Renal cortical epithelial cell (primary cell): ENCODE measurements at places on chromosomes 13 and 19. TPM values are rescaled to one million over a fixed set of nuclear protein-coding genes. Genes with fewer than 3 reads are reported as not detected.
A peak's percentile ranks its signal among the peaks of the same experiment; 100 is the strongest.

The KDM4B gene
- total RNA-seq = 8.7 and 47.0 TPM in 2 replicates

DNA sequence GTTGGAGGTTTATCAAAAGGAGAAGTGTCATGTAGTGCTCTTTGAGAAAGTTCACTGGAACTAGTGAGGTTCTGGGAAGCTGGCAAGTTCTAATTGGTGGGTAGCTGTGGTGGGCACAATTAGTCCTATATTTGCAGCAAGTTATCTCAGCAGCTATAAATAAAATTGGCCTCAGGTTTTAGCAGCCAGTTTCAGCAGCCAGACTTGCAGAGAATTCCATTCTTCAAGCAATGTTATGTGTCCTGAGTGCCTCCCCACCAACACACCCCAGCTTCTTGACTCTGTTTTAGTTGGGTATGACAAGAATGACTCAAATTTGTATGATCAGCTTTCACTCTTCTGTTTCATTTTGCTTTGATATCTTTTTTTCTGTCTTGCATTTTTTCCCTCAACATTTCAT, 4.7 kb downstream of the IFT88 start:
- no peak for DNase-seq

DNA sequence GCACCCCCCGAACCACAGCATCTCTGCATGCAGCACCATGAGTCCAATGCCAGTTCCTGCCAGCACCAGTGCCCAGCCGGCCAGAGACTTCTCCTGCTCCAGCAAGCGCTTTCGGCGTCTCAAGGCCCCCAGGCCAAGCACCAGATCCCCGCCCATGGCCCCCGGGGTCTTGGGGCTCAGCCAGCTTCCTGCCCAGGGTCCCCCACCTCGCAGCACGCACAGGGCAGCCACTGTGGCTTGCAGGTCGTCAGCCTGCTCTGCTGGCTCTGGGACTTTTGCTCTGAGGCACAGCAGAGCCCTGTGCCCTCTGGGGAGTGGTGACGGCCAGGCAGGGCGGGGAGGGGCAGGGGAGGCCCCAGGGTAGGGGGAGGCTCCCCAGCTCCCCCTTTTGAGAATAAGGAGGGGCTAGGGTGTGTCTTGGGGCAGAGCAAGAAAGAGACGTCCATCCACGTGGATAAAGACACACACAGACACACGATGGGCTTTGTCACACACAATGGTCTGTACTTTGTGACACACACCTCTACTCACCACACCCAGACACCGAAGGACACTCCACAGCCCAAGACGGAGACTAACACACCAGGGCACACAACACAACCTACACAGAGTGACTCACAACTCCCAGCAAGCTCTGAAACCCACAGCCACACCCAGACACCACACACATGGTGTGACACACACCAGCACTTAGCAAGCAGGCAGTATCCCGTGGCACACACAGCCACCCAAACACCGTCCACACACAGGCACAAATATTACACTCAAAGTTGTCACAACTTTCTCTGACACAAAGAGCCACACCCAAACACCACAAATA, at the start of gene KCNN4:
KCNN4 (minus strand) TSS at position 268 of the 820 bp plus-strand sequence; CDS start at position 156, 112 bp downstream.
- peak; percentile 68 for DNase-seq

DNA sequence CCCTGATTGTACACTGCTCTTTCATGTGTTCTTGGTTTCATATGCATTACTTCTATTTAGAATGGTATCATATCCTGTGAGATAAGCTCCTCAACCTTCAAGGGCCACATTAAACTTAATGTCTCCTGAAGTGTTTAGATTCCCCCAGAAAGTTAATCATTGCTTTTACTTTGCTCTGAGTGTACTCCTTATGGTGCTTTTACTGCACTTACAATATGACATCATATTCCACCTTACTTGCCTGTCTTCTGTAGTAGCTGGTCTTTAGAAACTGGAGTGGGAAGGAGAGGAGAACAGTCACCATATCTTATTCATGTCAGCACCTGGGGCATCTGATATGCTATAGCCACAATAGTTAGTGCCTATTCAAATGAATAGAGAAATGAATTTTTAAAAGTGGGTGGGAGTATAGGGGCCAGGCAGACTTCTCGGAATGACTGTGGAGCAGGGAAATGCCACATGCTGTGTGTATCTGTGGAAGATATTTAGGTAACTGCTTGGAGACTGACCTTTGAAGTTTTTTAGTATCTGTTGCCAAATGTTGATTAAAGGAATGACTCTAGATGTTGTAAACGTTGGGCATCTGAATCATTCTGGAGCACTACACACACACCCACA, 40.2 kb downstream of the SLAIN1 start:
- DNase-seq = peak; percentile 17

DNA sequence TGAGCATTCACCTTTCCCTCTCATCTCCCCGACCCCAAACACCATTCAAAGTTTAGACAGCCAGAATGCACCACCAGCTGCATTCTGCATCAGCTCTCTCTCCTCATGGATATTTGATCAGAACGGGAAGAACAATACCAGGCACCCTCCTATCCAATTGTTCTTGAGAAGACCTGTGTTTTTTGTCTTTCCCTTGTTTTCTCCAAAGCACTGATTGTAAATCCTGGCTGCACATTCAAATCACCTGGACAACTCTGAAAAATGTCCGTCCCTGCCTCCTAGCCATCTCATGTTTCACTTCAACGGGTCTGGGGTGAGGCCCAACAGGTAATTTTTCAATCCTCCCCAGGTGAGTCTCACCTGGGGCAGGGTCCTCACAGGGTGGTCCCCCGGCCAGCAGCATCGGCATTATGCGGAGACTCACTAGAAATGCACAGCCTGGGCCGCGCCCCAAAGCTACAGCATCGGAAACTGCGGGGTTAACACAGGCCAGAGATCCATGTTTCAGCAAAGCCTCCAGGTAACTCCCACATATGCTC, 5.5 kb downstream of the IRS2 start:
- no peak for DNase-seq

- DNase-seq = no peak
These were observed 728.9 kb upstream of the ARGLU1 start for GRCh38 chr13:107296804-107297203.

- DNase-seq = no peak
These were observed 158.8 kb downstream of the KDM4B start for GRCh38 chr19:5127717-5128116.

DNA sequence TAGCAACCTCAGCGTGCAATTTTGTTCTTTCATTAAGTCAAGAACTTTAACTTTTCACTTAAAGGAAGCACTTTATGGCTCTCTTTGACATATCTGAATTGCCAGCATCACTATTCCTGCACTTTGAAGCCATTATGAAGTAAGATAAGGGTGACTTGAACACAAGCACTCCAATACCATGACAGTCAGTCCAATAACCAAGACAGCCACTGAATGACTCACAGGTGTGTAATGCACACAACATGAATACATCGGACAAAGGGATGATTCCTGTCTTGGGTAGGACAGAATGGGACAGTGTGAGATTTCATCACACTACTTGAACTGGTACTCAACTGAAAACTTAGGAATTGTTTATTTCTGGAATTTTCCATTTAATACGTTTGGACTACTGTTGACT, 233.7 kb upstream of the IPO5 start:
- no peak for DNase-seq

- DNase-seq = peak; percentile 60
These were observed 13.8 kb downstream of the SH2D3A start for GRCh38 chr19:6753178-6754031.

DNA sequence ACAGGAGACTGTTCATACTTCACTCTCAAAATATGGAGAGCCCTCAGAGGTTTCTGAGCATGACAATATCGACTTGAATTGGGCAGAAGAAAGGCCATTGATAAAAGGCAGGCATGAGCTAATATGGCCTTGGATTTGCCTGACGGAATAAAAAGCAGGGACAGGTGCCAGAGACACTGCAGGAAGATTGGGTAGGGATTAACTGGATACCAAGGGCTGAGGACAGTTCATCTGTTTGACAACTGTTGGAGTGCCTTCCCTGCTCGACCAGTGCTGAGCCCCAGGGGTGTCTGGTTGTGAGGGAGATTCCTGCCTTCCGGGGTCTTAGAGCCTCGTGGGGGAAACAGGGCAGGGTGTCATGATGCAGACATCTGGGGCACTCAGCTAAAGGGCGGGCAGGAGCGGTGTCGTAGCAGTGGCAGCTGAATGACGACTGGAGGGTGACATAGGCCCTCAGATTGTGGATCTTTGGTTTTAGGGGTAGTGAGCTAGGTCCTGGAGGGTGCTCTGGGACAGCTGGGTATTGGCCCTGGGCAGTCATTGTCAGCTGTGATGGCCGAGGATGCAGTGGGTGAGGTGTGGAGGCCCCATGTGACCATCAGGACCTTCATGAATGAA, 12.3 kb downstream of the GATAD2A start:
- no peak for DNase-seq

DNA sequence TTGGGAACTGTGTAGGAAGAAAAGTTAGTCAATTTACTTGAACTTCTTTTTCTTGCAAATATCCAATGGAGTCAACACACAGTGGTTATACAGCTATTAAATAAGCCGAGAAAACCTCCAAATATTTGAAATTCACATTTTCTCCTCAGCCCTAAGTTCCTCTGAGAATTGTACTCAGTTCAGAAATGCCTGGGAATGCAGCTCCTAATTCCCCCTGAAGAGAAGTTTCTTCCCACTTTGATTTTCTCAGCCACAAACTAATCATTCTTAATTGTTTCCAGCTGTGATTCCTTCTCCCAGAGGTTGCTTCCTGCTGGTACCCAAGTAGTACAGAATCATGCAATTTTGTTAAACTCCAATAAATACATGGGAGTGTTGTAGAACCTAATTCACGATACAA, 246.1 kb upstream of the MIR17HG start:
- DNase-seq = no peak

DNA sequence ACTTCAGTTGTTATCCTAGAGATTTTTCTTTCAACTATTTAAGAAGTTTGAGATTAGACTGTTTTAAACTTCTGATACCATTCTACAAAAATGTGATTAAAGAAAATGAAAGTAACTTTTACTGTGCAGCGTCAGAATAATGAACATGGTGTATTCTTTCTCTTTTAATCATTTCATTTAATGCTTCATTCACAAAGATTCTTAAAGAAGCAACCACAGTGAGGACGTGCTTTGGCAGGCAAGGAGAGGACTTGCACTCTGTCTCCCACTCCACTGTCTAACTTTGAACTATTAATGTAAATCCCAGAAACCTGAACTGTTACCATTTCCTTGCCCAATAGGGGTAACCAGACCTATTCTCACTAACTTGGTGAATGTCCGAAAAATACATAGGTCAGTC, 137.0 kb downstream of the KCNRG start:
- no peak for DNase-seq

DNA sequence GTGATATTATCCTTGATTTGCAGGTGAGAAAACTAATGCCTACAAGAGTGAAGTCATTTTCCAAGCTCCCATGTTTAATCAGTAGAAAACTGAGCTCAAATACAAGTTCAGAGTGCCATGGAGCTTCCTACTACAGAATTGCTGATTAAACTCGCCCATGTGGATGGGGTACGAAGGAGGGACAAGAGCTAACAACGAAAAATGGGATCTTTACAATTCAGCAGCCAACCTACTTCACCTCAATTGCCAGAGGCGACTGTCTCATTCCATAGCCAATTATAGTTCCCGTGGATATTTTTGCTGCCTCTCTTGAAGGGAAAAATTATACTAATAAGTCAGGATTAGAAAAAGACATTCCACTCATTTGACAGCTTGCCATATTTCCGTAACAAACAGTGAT, 1155.1 kb downstream of the OLFM4 start:
- DNase-seq = no peak

DNA sequence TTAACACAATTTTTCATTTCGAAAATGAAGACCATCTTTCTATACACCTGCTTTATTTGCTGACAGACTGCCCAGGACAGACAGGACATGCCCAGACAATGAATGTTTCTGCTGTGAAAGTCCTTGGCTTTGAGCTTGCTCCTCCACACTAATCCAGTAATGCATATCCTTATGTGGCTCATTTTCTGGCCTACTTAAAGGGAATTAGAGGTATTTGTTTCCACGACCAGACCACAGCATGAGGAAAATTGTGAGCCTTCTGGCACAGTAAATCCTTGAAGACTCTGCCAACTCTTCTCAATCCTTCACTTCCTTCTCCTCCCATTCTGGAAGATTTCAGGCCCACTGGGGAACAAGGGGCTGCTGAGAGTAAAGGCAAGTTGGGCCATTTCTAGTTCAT, 25.7 kb downstream of the CCDC70 start:
- DNase-seq = no peak

- DNase-seq = no peak
These were observed 88.0 kb downstream of the TBC1D4 start for GRCh38 chr13:75393839-75394520.

The ZNF417 gene
- total RNA-seq = 8.3 and 28.5 TPM in 2 replicates

The TMEM145 gene
- total RNA-seq = not detected in 2 replicates

- no peak for DNase-seq
These were observed at the start of gene MEIS3 for GRCh38 chr19:47419030-47419783. Gene MEIS3 (minus strand): TSS chr19:47419527. CDS start chr19:47419081, 446 bp downstream.

GRCh38 chr13:51041126-51041525, 69.9 kb downstream of the C13orf42 start:
- no peak for DNase-seq

DNA sequence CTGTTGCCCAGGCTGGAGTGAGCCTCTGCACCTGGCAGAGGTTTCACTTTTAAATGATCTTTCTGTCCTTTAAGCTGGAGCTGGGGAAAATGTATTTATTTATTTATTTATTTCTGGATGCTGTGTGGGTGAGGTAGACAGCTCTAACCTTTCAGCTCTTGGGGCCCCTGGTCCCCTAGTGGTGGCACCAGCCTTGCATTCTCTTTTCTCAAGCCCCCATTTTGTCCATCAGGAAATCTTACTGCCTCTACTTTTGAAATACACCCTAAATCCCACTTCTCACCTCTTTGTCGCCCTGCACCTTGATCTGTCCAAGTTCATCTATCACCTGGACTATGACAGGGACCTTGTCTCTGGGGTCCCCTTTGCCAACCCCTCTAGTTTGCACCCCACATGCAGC, 2.1 kb upstream of the B9D2 start:
- DNase-seq = no peak

DNA sequence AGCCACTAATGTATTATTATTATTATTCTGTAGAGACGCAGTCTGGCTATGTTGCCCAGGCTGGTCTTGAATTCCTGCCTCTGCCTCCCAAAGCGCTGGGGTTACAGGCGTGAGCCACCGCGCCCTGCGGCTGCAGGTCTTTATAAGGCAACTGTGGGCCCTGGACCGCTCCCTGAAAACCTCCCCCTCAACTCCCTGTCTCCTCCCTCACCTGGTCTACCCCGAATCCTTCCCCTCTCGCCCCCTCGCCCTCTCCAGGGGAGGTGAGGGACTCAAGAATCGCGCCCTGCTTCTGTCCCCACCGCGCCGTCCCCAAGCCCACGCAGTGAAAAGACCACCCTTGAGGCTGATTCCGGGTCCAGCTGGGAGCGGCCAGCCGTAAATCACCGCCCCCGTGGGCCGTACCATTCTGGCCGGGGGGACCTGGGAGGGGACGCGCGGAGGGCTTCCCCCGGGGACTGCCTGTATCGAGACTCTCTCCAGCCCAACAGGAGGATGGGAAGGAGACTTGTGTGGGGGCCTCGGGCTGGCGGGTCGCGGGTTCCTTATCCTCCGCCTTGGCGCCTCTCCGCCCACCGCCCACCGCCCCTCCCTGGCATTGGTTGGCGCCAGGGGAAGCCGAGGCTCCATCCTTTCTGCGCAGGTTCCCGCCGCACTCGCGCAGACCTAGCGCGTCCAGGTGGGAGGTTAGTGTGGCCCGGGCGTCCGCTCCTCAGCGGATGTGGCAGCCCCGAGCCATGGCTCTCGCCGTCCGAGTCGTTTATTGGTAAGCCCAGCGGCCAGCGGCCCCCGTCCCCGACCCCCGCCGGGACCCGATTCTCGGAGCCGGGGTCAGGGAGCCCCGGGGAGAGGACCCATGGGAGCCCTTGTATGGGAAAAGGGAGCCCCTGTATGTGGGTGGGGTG, at the start of gene SELENOW:
SELENOW (plus strand) TSS at position 655 of the 905 bp plus-strand sequence; CDS start at position 738, 83 bp downstream.
- peak; percentile 34 for DNase-seq

The PGLYRP1 gene
- total RNA-seq = not detected in 2 replicates
